ENCODE measurements at places on chromosomes 16 and 17. TPM values are rescaled to one million over a fixed set of nuclear protein-coding genes. Genes with fewer than 3 reads are reported as not detected.

FSCN2 gene
- 0.58 TPM for total RNA-seq

TPSB2 gene
- total RNA-seq = not detected

CMTM2 gene
- total RNA-seq = 0.45 TPM

CDK5R1 gene
- 7.4 TPM for total RNA-seq

CACNG5 gene
- not detected for total RNA-seq

CACNA1G gene
- total RNA-seq = not detected

HCRT gene
- total RNA-seq = not detected

HP gene
- not detected for total RNA-seq

PLEKHH3 gene
- total RNA-seq = 1.6 TPM

PIRT gene
- not detected for total RNA-seq

CCL5 gene
- total RNA-seq = 32.7 TPM

TANC2 gene
- 10.4 TPM for total RNA-seq

TUBB3 gene
- 0.83 TPM for total RNA-seq

PGAP6 gene
- 81.5 TPM for total RNA-seq

CCL7 gene
- total RNA-seq = not detected

TNFRSF12A gene
- 3.8 TPM for total RNA-seq

CTRB1 gene
- total RNA-seq = not detected

NRN1L gene
- 1.3 TPM for total RNA-seq

ATAD5 gene
- total RNA-seq = 19.3 TPM

All from activated naive CD4-positive, alpha-beta T cell treated with anti-CD3 and anti-CD28 coated beads, Interleukin-2, amount 10 ng/mL, durations not matched to agents 5 hours and 36 hours (primary cell).